ENCODE measurements at places on chromosomes 11 and 22.
A peak's percentile ranks its signal among the peaks of the same experiment; 100 is the strongest.

DNA sequence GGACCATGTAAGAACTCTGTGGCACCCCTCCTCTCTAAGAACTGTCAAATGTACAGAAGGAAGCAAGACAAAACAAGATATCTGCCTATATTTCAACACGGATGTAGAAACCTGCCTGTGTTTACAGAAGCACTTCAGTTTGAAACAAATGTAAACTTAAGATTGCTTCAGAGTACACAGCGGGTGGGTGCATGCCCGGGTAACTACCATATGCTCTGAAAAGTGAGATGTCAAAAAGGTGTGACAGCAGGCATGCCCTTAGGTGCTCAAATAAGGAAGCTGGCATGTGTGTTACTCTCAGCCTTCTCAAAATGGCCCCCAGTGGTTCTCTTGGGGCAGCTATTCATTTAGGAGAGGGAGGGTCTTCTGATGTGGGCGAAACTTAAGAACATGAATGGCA, 5.2 kb downstream of the ACP2 start:
- DNase-seq: no peak

GRCh38 chr11:66543263-66544107, 2.4 kb downstream of the ZDHHC24 start:
- peak; percentile 79 for DNase-seq

DNA sequence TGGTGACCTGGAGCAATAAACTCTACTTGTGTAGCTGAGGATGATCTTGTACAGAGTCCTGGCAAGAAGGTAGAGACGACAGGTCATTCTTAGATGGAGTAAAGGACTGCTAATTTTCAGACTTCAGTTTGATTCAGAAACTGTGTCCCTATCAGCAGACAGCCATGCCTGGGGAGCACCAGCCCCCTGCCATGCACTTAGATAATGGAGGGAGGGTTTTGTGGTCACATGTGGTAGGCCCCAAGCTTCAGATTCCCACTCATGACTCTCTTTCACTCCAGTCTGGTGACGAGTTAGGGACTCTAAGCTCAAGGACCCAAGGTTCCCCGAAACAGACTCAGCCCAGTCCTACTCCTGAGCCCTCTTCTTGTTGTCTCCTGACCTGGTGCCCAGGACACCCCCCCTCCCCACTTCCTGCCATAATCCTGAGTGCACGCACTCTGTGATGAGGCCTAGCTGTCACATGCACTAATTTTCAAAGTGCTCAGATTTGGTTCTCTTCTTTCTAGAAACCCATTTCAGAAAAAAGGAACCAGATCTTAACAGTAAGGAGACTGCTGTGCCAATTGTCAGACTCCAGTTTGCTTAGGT, 10.2 kb upstream of the AMPD3 start:
- no peak for DNase-seq

DNA sequence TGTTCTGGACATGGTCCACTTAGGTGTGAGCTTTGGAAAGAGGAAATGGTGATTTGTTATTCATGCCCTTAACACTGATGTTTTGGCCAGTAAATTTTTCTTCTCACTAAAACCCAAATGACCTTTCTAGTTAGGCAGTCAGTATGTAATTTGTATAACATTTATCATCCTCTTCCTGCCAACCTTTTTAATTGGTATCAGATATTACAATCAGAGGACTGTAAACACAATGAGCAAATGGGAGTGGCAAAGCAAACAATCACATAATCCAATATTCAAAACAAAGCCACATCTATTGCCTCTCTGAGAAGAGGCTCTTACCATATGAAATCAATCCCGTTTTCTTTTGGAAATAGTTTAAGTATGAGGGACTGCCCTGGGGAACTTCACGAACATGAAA, 49.1 kb downstream of the BBOX1 start:
- no peak for DNase-seq

DNA sequence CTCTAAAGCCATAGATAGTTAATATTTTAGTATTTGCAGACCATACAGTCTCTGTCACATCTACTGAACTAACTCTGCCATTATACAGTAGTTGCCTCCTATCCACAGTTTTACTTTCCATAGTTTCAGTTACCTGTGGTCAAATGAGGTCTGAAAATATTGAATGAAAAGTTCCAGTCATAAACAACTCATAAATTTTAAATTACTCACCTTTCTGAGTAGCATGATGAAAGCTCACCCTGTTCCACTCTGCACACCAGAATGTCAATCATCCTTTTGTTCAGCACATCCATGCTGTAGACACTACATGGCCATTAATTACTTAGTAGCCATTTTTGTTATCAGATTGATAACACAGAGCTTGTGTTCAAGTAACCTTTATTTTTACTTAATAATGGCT, 51.7 kb upstream of the ME3 start:
- DNase-seq: no peak

- DNase-seq: no peak
These were observed 26.7 kb downstream of the RRP8 start for GRCh38 chr11:6576471-6577373.

DNA sequence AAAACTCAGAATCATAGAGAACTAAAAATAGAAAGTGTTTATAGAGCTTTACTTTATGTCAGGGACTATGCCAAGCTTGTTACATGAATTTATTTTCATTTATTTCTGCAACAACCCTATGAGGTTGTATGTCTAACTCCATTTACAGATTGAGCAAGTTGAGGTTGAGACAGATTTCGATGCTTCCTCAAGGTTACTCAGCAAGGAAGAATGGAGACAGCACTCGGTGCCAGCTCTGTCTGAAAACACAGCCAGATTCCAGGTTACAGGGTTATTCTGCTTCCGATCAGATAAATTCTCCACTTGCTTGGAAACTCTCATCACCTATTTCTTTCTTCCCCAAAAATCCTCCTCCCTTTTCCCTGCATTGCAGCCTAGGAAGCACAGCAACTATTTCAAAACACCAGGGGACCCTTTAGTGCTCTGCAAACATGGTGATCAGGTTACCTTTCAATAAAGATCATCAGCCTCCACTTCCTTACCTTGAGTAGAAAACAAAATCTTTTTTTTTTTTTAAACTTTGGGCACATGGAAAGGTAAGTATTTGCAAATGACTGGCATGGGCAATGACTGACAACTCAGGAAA, 7.0 kb downstream of the MMP3 start:
- DNase-seq: no peak

DNA sequence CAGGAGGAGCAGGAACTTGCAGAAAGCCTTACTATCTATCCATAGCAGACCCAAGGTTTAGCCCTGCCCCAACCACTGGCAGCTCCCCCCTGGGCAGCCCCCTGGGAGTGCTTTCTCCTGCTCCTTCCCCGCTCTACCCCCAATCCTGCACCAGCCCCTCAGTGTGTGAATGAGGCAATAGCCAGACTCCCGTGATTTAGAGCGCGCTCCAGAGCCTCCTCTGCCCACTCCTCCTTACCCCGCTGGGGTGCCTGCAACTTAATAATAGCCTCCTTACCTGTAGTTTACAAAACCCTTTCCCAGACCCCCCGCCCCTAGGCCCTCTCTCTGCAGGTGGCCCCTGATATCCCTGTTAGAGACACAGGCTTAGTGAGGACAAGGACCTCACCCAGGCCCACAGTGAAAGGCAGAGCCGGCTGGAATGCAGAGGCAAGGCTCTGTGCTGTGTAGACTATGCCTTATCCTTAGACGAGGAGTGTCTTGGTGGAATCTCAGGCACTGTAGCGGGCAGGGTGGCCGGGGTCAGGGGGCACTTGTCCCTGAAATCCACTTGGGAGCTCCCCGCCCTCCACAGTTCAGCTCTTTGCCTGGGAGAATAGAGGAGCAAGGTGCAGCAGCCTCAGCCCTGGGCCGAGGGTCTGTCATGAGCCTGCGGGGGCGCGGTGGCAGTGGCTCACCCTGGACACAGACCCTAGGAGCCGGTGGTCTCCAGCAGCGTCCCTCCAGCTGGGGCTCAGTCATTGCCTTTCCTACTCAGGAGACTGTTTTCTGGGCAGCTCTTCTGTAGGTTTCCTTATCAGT, 4.3 kb upstream of the CARNS1 start:
- DNase-seq: no peak

DNA sequence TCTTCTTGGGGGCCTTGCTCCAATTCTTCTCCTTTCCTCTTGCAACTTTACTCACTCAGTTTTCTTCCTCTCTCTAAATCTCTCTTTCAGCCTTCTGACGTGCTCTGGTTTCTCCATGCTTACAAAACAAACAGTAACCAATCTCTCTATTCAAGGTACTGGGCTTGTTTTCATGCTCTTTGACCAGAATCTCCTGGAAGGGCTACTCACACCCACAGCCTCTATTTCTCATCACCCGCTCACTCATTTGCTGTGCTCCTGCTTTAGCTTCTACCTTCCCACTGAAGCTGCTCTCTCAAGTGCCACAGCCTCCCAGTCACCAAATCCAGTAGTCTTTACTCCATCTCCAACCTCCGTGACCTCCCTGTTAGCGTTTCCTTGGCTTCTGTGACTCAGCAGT, 60.4 kb downstream of the SERGEF start:
- no peak for DNase-seq

GRCh38 chr11:6735306-6735705, 36.5 kb downstream of the OR2AG2 start:
- no peak for DNase-seq

- DNase-seq: no peak
These were observed 37.1 kb upstream of the OLFML1 start for GRCh38 chr11:7448201-7448600.

DNA sequence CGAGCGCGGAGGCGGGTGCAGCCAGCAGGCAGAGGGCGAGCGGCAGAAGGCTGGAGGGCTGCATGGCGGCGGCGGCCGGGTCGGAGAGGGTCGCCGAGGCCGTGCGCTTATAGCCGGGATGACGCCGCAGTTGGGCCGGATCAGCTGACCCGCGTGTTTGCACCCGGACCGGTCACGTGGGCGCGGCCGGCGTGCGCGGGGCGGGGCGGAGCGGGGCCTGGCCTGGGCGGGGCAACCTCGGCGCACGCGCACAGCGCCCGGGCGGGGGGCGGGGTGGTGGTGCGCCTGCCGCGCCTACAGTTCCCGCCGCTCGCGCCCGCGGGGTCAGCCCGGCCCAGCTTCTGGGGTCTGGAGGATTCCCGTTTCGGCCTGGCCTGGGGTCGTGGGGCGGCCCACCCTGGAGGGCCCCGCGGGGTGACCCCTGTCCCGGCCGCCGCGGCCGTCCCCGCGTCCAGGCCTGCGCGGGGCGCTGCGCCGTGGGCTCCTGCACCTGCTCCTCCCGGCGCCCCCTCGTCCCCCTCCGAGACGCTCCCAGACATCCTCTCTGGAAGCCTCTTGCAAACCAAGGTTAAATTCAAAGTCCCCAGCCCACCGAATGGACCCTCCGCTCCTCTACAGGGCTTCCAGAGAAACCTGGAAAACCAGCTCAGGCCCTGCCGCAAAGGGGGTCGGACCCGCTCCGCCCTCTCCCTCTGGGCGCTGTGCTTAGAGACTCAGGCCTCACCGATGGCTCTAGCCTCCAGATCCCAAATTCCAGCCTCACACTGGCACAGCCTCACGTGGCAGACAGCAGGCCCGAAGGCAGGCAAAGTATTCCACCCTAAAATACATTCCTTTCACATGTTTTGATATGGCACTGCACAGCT, at the start of gene CTSD:
Gene CTSD (minus strand): TSS at position 132 of the 866 bp plus-strand sequence. CDS start 68 bp downstream, at position 64.
- DNase-seq: peak; percentile 100

GRCh38 chr11:93718057-93718563, 23.2 kb downstream of the TAF1D start:
- DNase-seq: peak; percentile 18

GRCh38 chr22:43969989-43970755, 14.9 kb downstream of the SAMM50 start:
- DNase-seq: no peak

DNA sequence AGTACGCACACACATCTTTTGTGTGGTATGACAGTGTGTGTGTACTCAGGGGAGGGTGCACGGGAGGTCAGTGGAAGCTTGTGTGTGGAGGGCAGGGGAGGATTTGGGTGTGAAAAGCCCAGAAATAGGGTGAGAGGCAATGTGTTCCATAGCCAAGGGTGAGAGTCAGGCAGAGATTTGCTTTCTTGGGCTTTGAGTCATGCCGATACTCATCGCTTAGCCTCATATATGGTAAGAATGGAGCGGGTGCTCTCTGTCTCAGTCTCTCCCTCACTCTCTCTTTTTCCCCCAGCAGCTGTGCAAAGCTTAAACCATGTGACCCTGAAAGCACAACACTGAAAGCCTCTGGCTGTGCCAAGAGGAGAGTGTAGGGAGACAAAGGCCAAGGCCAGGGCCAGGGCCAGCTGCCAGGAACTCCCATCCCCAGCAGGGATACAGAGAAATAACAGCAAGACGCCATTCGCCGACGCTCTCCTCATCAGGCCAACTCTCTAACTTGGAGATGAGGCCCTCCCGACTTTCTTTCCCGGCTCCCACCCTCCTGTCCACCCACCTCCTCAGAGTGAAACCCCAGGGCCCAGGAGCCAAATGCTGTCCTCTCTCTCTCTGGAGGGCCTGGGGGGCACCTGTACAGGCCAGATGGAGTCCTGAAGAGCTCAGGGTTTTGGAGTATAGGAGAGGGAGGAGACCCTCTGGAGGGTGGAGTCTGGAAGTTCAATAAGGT, 20.3 kb upstream of the MICAL3 start:
- no peak for DNase-seq

GRCh38 chr11:84383576-84383975, 1097.4 kb upstream of the CCDC90B start:
- DNase-seq: no peak

DNA sequence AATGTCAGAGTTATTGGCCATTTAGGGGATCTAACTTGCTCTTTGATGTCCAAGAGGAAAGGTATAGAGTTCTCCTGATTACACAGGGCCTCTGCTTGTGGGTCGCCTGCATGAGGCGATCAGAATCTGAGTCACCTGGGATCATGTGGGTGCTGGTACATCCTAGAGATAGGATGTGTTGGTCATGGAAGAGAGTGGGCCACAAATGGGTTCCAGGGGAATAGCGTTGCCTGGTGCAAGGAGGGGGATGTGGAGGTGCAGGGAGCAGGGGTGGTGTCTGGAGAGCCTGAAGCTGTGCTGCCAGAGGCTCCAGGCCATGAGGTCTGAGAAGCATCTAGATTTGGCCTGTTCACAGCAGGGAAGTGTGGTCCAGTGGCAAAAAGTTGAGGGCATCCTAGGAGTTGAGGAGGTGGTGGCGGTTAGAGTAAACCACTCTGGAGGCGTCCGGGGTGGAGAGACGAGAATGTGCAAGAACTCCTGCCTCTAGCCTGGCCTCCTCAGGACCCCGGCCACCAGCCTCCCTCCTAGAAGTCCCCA, 92.8 kb downstream of the MED15 start:
- no peak for DNase-seq

DNA sequence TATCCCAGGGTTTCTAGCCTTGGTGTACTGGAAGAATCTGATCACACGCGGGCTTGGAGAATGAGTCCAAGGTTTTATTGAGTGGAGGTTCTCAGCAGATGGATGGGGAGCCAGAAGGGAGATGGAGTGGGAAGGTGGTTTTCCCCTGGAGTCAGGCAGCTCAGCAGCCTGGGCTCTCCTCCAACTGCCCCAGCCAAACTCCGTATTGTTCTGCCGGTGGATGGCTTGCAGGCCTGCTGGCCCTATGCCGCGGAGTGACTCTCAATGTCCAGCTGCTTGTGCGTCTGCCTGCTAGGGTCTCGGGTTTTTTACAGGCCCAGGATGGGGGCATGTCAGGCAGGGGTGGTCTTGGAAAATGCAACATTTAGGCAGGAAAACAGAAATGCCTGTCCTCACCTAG, 162.4 kb upstream of the LMO1 start:
- DNase-seq: no peak

All from GM13977 (cell line).